ENCODE measurements at places on chromosomes 16 and 17. TPM values are rescaled to one million over a fixed set of nuclear protein-coding genes. Genes with fewer than 3 reads are reported as not detected.

Gene MAF
- total RNA-seq, result 0.27 TPM

Gene KRTAP4-5
- not detected for total RNA-seq

Gene HOXB9
- total RNA-seq, result 40.1 TPM

Gene KRT27
- not detected for total RNA-seq

Gene EPN3
- total RNA-seq, result 17.8 TPM

Gene CPHXL2
- total RNA-seq, result not detected

Data from HCT116 (cell line).